ENCODE measurements at places on chromosomes 12 and 14.
A peak's percentile ranks its signal among the peaks of the same experiment; 100 is the strongest.

GRCh38 chr14:68520637-68521556 lies 272.0 kb downstream of the ZFP36L1 start:
- no peak for DNase-seq

DNA sequence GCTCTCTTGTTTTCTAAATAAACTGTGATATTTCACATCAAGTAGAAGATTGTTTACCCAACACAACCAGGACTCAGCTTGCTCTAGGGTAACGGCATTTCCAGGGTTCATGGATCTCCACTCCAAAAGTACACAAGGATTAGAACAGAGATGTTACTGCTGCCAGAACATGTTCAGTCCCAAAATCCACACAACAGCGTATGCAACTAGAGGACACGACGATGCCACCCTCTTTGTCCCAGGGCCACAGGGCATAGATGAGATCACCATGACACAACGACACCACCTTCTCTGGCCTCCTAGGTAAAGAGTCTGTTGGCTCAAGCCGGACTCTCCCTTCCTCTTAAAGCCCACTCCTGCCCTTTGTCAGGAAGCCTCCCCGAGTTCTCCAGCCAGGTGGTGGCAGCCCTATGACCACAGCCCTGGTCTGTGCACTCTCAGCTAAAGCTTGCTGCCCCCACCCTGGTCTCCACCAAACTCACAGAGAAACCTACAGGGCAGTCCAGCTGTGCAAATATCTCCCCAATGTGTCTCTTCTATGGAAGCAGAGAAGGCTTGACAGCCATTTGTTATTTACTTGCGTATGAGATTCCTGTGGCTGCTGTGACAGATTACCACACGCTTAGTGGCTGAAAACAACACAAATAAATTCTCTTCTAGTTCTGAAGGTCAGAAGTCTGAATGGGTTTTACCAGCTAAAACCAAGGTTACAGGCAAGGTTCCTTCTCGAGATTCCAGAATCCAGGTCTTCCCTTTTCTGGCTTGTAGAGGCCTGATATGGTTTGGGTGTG lies 10.3 kb downstream of the CLMN start:
- DNase-seq, result no peak

DNA sequence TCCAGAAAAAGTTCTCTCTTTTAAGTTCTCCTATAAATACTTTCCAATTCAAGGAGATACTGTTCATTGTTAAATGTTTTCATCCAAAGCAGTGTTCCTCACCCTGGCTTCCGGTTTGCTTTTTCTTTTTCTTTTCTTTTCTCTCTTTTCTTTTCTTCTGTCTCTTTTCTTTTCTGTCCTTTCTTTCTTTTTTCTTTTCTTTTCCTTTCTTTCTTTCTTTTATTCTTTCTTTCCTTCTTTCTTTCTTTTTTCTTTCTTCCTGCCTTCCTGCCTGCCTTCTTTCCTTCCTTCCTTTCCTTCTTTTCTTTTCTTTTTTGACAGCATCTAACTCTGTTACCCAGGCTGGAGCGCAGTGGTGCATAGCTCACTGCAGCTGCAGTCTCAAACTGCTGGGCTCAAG lies 75.8 kb downstream of the PPM1A start:
- DNase-seq, result no peak

DNA sequence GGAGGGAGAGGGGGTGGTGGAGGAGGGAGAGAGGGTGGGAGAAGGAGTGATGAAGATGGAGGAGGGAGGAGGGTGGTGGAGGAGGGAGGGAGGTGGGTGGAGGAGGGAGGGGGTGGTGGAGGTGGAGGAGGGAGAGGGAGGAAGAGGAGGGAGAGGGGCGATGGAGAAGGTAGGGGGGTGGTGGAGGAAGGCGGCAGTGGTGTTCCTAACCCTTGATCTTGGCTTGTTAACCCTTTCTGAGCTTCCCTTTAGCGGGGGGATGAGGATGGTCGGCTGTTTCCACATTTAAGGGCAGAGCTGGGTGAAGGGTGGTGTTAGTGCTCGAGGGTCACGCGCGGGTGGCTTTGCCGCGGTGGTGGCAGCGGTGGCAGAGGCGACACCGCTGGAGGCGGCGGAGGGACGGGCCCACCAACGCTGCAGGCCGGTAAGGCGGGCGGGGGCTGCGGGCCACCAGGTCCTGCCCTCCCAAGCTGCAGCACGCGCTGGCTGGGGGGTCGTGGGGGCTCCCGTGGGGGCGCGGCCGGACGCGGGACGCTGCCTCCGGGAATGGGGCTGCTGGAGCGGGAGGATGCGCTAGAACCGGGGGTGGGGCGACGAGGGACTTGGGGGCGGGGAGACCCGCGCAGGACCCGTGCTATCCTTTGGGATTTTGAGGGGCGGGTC lies 156.3 kb downstream of the PTPN11 start:
- no peak for DNase-seq

DNA sequence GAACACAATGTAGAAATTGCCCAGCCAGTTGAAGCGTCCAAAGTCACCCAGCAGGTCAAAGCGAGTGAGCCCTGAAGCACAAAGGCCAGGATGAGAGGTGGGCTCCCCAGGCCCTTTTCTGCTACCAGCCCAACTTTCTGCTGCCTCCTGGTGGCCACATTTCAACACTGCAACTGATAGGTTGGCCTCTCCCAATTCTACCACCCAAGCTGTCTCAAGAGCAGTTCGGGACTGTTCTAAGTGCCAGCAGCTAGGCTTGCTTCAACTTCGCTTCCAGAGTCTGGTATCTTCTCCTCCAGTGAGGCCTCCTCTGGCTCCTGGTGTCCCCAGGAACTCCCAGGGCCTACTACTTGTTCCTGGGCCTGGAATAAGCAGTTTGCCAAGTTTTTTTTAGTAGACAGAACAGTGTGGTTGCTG lies 3.4 kb upstream of the DHH start:
- peak; percentile 50 for DNase-seq

DNA sequence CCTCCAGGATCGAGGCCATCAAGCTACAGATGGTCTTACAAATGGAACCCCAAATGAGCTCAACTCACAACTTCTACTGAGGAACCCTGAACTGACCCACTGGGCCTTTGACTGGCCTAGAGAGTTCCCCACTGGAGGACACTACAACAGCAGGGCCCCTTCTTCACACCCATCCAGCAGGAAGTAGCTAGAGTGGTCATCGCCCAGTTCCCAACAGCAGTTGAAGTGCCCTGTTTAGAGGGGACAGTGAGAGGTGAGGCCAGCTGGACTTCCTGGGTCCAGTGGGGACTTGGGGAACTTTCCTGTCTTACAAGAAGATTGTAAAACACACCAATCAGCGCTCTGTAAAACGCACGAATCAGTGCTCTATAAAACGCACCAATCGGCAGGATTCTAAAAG lies 247.9 kb upstream of the BTG1 start:
- no peak for DNase-seq

DNA sequence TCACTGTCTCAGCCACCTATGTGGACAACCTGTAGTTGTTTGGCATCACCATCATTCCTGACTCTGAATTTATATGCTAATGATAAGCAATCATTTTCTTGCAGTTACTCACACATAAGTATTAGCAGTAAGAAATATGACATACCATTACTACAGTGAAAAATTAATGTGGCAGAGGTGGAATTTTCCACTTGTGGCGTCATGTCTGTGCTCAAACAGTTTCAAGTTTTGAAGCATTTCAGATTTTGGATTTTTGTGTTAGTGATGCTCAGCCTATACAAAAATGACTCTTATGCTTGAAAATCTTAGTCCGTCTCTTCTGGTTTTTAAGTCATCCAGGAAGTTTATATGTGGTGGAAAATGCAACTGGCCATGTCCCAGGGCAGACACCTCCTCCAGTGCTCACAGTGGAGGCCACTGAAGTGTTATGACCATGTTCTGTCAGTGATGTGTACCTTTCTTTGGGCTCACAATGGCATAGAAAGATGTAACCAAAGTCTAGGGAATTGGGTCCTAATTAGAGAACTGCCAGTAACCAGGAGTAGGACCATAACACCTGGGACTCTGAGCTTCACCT lies 220.6 kb downstream of the SYT1 start:
- no peak for DNase-seq

DNA sequence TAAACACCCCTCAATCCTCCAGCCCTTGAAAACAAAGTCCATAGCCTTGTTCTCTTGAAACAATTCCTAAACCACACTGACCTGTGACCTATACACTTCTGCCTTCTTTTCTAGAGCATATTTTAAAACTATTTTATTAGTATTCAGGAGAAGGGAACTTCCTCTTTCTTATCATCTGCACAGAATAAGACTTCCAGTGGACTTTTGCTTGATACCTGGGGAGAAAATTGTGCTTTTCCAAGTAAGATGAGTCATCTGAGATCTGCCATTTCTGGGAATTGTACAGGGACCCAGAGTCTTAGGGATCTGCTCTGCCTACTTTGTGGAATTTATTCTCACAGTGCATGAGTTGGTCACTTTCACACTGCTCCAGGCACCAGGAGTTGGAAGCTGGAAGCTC lies 10.5 kb upstream of the WNT5B start:
- DNase-seq, result no peak

GRCh38 chr14:29339494-29340172 lies 573.0 kb downstream of the FOXG1 start:
- DNase-seq, result no peak

GRCh38 chr14:100488057-100488456 lies 99.2 kb downstream of the BEGAIN start:
- no peak for DNase-seq

DNA sequence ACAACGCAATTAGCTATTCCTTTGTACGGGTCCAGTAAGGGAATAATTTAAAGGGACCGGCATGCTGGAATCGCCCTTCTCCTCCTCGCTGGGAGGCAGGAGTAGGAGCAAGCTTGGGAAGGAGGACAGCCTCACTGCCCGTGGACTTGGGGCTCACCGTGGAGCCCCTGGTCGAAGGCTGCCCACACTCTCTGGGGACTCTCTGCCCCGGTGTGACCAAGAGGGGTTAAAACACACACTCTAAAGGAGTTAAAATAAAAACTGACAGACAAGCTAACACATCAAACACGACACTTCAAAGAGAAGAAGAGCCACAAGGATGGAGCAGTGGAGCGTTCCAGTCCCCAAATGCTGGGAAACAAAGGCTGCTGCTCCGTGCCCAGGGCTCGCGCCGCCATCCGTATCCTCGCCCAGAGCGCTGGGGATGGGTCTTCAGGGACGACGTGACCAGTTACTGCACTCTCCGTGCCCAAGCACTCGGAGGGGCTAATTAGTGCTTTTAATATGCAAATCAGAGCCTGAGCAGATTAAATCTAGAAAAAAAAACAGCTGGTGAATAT lies 123.3 kb downstream of the PAPOLA start:
- no peak for DNase-seq

DNA sequence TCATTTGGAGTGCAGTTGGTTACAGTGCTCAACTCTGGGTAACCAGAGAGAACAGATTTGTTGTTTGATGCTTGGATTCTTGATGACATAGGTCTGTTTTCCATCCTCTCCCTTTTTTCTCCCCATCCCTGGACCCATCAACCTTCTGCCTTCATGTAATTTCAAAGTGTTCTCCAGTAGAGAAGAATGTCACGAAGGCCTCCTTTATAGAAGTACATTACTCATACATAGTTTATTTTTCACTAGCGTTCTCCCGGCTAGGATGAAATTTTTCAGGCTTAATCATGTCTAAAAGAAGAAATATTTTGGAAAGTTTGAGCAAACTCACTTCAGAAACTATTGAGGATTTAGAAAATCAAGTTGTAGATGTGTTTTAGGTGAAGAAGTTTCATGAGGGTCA lies 20.9 kb upstream of the APPL2 start:
- DNase-seq, result no peak

DNA sequence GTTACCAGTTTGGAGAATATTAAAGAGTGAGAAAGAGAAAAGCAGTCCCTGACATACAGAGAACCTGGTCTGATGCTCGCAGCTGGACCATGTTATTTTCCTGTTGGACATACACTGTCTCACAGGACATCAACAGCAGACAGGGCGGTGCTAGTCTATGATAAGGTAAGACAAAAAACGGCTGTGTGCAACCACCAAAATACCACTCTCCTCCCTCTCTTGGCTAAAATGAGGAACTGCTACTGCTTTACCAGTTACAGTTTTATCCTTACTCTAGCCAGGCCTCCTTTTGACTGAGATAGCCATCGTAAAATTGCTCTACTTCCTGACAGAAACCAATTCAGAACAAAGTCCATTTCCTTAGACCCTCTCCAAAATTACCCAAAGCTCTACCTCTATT lies 47.0 kb upstream of the ERGIC2 start:
- DNase-seq, result no peak

- DNase-seq, result no peak
Observed at GRCh38 chr12:79978692-79979091, 43.8 kb upstream of the PPP1R12A start.

- no peak for DNase-seq
Observed at GRCh38 chr12:93851257-93851671, 174.1 kb downstream of the CRADD start.

All from CD4-positive, alpha-beta T cell treated with Interferon gamma for 1 hour (primary cell).